ENCODE measurements at places on chromosomes 1 and 21.

- DNase-seq: no peak
Measured at GRCh38 chr1:113999233-113999632, 20.0 kb downstream of the OLFML3 start.

DNA sequence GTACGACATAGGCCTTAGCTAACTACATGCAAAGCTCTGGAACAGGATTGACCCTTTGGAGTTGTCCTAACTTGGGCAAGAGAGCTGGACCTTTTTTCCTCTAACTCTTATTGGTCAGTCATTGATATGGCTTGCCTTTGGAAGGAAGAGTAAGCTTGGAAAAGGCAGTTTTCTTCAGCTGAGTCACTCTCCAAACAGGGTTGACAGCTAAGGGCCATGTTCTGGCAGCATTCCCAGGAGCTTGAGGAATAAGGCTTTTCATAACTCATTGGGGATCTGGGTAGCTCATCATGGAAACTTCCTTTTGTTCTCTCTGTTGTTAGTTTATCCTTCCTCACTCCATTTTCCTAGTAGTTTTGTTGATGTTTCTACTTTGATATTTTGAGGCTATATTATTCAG, 14.5 kb upstream of the ERRFI1 start:
- DNase-seq: peak; percentile 98

- DNase-seq: peak; percentile 64
Measured at GRCh38 chr21:37916310-37917051, at the start of gene KCNJ6. TSS of gene KCNJ6 (minus strand) at chr21:37916457. CDS start at chr21:37840682, 75,775 bp downstream.

DNA sequence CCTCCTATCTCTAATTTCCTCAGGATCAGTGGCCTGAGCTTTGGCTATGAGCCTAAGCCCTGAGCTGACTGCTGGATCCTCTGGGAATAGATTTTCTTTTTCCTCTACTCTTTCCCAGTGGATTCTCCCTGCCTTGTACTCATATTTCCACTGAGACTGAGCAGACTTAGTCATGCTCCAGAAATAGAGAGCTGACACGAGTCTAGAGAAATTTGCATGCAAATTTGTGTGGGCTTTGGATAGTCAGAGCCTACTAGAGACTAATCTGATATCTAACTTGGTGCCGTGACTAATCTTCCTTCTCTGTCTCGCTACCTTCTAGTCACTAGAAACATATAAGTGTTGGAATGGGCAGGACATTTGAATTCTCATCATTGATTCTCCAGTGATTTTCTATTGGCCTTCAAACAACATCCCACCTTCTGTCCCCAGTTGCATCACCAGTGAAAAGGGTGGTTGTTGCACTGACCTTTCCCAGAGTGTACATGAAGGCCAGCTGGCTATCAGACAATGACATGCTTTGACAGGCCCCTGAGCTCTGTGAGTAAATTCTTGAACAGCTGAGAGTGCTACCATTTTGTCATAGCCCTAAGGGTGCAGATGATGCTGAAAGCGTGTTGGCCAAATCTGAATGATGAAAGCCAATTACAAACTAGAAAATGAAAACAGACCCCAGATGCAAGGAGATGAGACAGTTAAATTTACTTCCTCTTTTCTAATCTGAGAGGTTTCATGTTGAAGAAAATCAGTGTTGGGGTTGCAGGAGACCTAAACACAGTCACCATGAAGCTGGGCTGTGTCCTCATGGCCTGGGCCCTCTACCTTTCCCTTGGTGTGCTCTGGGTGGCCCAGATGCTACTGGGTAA, at the start of gene FCRLA:
Gene FCRLA (plus strand): TSS at position 748 of the 866 bp plus-strand sequence. CDS start 36 bp downstream, at position 784.
- peak; percentile 94 for DNase-seq

DNA sequence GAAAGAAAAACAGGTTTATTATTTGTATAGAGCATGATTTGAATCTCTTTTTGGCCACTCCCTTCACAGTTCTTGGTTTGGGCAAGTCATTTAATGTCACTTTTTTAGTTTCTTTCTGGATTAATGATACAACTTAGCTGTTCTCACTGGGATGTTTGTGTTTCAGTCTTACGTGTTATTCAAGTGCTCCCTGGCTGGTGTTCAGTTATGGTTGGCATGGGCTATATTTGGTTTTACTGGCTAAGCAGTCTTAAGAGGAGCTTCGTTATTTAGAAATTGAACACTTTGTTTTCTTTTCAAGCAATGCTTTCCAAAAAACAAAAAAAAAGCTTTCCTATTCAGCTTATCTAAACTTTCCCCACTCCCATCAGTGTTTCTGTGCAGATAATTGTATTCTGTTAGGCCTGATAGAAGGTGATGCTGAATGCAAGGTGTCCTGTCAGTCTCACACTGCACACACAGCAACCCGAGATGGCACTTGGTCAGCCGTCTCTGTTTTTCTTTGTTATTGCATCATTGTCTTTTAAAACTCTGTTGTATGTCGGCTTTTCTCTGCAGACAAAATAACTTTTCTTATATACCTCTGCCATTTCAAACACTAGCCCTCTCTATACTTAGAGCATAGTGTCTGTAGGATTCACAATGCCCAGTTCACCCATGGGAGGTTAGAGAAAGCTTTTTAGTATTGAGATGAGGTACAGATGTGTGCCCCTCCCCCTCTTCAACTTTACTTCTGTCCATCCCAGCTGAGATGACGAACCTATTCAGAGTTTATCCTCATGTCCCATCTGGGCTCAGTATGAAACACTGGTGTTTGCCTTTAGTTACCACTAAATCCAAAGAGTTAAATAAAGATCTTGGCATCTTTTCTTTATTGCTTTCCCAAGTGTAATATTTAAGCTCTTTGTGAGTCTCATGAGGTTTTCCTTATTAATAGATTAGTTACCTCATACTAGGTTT, 80.2 kb downstream of the VPS13D start:
- no peak for DNase-seq

DNA sequence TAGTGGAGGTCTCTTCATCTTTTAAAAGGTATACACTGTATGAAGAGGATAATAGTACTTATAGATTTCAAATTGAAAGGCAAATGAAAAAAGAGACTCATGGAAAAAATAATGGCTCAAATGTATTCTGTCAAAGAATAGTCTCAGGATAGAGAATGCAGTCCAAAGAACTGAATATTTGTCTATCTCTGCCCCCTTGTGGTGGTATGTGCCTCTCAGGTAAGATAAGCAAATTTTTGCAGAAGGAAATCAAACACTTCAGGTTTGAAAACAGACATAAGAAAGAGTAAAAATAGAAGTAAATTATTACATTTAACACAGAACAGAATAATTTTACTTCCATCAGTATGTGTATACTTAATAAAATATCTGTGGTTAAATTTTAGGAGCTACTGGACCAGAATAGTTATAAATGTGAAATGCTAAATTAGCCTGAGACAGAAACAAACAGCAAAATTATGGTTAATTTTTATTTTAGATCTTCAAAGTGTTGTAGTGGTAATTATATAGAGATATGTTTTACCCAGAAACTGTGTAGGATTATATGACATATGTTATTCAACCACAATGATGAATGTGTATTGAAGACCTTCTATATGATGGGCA, 164.4 kb upstream of the PALMD start:
- peak; percentile 63 for DNase-seq

- peak; percentile 12 for DNase-seq
Measured at GRCh38 chr1:58964880-58965279, 181.0 kb upstream of the JUN start.

GRCh38 chr1:41735631-41736260, 183.0 kb downstream of the HIVEP3 start:
- DNase-seq: no peak
